ENCODE measurements at places on chromosomes 5 and 9.

- no peak for DNase-seq
Measured at GRCh38 chr9:137251194-137251461, at the start of gene STPG3. TSS of gene STPG3 (plus strand) at chr9:137251286. CDS start at chr9:137251287, 1 bp downstream.

DNA sequence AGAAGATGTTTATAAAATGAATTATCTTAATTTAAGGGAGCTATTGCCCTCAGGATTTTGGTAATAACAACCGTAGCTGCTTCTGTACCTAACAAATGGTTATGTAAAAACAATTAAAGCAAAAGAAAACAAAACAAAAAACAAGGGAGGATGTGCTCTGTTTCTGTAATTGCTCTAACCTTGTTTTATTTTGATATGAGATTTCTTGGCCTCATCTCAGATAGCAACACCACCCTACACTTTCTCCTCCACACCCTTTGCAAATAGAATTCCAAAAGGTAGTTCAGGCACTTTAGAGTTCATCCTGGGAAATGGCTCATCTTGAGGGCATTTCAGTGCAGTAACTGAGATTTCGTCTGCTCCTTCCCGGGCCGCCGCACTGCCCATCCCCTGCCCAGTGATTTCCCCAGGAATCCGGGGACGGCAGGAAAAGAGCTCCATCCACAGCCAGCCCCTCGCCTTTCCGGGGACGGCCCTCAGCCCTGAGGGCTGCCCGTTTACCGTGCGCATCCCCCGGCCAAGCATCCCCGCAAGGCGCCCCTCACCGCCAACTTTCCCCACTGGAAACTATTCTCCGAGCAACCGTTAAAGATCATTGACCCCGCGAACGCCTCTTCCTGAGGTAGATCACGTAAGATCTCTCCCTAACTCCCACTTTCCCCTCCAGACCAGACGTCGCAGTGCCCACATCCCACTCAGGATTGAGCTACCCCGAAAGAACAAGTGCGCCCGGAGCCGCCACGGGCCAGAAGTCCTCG, 1.2 kb downstream of the FNBP1 start:
- no peak for DNase-seq

DNA sequence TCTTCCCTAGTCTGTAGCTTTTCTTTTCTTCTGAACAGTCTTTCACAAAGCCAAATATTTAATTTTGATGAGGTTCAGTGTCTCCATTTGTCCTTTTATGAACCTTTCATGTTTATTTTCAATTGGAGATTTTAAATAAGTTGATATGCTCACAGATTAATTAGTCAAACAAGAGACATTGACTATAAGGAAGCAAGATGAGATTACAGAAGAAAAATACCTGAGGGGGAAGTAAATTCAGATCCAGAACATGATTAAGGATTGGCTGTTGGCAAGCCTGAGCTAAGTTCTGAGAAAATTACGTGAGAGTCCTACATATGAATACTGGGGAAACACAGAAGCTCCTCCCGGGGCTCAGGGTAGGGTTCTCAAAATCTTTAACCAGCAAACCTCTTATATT, 1039.8 kb upstream of the SEMA6A start:
- no peak for DNase-seq

GRCh38 chr5:151214614-151215545, 9.0 kb downstream of the CCDC69 start:
- no peak for DNase-seq

- DNase-seq: no peak
Measured at GRCh38 chr5:558871-559503, 34.7 kb upstream of the SLC9A3 start.

DNA sequence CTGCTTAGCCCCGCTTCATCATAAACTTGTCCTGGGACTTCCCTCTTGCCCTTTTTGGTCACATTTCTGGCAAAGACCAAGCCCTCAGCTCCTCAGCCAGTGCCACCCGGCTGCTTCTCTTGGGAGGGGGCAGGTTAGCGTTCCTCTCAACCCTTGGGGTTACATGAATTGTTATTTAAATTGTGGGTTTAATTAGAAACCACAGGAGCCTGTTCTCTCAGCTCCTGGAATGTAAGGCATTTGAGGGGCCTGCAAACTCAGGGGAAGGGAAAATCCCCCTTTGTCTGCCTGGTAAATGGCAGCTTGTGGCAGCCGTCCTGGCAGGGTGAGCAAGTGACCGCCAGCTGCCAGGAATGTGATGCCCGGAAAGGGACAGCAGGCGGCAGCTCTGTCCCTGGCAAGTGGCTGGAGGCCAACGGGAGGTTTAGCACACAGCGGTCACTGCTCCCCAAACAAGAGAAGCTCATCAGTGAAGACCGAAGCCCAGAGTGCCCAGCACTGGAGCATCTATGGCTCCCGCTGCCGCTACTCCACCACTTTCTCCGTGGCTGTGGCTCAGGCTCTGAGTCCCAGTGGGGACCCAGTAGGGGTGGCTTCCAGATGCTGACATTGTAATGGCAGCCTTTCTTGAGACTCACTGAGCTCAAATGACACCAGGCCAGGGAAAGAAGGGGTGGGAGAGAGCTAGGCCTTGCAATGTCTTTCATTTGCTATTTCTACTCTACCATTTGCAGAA, 51.7 kb downstream of the SHB start:
- DNase-seq: no peak

DNA sequence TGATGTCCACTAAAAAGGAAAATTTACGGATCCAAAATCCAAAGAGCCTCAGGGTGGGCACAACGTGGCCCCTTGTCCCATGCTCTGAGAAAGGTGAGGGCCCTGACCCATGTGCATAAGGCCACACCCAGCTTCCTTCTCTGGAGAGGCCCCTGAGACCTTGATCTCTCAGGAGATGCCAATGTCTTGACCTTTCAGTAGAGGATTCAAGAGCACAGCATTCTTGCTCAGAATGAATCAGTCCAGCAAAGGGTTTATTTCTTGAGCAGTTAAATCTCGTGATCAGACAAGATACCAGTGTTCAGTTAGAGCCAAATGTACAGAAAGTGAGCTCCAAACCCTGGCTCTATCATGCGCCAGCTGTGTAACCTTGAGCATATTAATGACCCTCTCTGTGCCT, 115.9 kb upstream of the DAPK1 start:
- DNase-seq: no peak

- DNase-seq: no peak
Measured at GRCh38 chr9:105039175-105039799, 111.3 kb upstream of the ABCA1 start.

GRCh38 chr9:27591672-27592071, 18.4 kb upstream of the C9orf72 start:
- DNase-seq: no peak

DNA sequence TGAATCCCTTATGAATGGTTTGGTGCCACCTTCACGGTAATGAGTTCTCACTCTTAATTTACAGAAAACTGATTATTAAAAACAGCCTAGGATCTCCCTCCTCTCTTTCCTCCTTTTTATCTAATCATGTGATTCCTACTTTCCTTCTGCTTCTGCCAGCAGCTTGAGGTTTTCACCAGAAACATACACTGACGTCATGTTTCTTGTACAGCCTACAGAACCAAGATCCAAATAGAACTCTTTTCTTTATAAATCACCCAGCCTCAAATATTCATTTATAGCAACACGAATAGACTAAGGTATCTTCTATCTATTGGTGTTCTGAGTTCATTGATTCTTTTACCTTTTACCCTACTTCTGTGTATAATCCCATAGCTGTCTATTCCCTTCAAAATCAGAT, 388.9 kb upstream of the CDH10 start:
- DNase-seq: no peak

DNA sequence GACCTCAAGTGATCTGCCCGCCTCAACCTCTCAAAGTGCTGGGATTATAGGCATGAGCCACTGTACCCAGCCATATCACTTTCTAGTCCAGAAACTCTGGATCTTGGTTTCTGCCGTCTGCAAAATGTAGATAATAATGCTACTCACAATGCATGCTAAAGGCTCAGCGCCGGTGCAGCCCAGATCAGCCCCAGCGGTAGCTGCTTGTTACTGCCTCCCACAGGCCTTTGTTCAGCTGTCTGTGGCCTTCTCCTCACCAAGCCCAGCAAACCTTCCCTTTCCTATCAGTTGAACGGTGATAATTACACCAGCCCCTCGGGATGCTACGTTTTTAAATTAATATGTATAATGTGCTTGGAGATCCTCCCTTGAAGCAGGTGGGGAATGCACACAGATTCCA, 26.2 kb upstream of the MSX2 start:
- DNase-seq: no peak

GRCh38 chr5:64384765-64385164, 121.0 kb upstream of the RGS7BP start:
- DNase-seq: peak; percentile 20

- no peak for DNase-seq
Measured at GRCh38 chr9:122609804-122610203, 4.7 kb upstream of the OR1Q1 start.

DNA sequence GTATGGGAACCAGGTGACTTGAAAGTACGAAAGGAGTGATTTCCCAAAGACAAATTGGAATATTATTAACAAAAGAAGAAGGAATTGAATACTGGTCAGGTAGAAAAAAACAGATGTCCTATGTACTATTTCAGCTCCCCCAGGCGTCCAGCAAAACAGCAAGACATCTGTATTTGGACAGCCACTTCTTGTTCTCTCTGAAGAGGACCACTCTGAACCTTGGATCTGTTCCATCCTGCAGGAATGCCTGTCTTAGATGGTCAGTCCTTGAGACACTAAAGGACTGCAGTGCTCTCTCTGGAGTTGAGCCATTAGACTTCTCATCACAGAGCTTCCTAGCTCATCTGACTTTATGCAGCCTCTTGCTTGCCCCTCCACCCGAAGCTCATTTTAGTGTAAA, 74.4 kb upstream of the RARS1 start:
- DNase-seq: no peak

- no peak for DNase-seq
Measured at GRCh38 chr5:150527038-150527437, 19.1 kb downstream of the NDST1 start.

DNA sequence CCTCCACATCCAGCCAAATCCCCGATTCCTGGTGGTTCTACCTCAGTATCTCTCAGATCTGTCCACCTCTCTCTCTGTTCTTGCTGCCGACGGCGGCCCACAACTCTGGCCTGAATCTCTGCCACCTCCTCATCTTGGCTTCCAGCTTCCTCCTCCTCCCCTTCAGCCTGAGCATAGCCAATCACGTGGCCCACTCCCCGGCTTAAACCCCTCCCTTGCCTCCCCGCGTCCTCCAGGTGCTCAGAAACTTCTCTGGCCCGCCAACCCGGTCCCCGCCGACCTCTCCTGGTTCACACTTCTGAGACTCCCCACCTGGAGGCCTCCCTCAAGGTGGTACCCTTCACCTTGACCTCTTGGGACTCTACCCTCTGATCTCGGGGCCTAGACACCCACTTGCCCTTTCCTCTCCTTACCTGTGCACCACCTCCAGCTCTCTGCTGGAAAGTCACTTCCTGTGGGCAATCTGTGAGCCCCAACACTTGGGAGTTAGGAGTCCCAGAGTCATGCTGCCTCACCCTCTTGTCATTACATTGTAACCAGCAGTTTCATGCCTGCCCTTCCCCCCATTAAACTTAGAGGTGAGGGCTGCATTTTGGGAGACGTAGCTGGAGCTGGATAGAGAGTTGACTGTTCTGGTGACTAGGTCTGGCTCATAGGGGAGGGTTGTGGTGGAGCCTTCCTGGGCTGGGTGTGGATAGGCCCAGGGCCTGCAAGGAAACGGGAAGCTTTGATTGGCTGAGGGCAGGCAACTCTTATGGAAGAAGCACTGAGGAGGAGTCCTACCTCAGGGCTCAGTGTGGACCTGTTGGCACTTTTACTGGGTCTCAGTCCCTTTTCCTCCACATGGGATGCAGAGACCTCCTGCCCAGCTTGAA, 4.5 kb upstream of the SET start:
- no peak for DNase-seq

GRCh38 chr9:33139421-33140228, 27.5 kb downstream of the B4GALT1 start:
- DNase-seq: no peak

- DNase-seq: no peak
Measured at GRCh38 chr9:120934281-120934680, 7.7 kb upstream of the TRAF1 start.

DNA sequence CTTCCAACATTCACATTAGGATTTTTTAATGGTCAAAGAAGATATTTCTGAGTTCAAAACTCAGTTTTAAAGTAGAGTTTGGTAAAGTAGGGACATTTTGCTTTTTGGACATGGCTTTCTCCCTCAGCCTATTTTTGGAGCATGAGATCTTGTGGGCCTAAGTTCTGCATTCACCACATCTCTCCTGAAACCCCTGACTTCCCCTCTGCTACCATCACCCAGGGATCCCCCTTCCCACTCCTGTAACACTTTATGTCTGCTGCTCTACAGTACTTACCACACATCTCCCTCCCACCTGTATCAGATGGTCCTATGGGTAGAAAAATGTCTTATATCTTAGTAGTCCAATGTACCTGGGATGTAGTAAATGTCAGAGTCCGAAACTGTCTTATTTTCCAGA, 48.2 kb upstream of the JAK2 start:
- DNase-seq: no peak

- no peak for DNase-seq
Measured at GRCh38 chr5:167001246-167001645, 1290.2 kb upstream of the WWC1 start.

- no peak for DNase-seq
Measured at GRCh38 chr5:110815916-110816605, 77.3 kb downstream of the SLC25A46 start.

DNA sequence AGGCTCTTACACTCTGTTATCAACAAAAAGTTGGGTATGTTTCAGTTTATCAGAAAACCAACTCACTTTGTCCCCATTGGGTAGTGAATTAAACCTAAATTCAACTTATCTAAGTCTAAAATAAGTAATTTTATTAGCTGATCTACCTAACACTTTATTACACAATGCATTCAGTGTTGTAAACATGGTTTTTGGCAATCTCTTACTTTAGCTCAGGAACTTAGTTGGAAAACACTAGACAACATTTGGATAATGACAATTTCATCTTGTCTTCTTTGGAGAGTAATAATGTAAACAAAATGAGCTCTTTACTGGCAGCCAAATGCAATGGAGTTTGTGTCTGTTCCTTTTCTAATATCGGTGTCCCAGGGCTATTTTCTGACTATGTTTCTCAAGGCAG, 33.0 kb downstream of the FGF10 start:
- no peak for DNase-seq

All from HS-27A (cell line).